ENCODE measurements at places on chromosomes 12 and 14.

- no peak for DNase-seq
These were observed 133.4 kb downstream of the SLC6A15 start for GRCh38 chr12:84779169-84779568.

DNA sequence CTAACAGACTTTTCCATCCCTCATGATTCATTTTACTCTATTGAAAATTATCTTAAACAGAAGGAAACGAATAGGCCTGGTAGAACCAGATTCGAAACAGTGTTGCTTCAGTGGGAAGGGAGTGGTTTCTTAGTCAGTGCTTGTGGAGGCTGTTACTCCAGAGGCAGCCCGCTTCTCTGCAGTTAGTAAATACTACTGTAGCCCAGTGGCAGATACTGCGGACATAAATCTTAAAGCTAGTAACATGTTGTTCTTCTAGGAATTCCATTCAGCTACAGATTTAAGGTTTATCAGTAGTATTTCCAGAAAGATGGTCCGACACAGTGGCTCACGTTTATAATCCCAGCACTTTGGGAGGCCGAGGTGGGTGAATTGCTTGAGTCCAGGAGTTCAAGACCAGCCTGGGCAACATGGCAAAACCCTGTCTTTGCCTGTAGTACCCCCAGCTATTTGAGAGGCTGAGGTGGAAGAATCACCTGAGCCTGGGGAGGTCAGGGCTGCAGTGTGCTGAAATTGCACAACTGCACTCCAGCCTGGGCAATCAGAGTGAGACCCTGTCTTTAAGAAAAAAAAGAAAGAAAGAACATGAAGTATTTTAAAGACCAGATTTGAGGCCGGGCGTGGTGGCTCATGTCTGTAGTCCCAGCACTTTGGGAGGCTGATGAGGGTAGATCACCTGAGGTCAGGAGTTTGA is 45.9 kb downstream of the DIP2B start:
- no peak for DNase-seq

GRCh38 chr14:104431351-104431928 is 148.1 kb upstream of the C14orf180 start:
- DNase-seq = no peak

- DNase-seq = no peak
These were observed 14.0 kb upstream of the PTGDR start for GRCh38 chr14:52253503-52253902.

DNA sequence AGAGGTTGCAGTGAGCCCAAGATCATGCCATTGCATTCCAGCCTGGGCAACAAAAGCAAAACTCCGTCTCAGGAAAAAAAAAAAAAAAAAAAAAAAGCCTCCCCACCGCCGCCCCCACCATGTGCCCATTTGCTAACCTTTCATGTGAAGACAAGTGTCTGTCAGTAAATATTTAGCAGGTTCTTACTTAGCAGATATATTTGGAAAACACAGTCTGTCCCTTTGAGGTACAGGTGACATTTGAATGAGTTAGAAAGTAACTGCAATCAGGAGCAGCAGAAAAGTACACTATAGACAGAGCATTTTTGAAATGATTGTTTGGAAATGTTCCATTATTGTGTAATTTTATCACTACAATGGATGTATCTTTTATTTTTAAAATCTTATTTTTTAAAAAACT is 119.7 kb downstream of the FGD4 start:
- no peak for DNase-seq

DNA sequence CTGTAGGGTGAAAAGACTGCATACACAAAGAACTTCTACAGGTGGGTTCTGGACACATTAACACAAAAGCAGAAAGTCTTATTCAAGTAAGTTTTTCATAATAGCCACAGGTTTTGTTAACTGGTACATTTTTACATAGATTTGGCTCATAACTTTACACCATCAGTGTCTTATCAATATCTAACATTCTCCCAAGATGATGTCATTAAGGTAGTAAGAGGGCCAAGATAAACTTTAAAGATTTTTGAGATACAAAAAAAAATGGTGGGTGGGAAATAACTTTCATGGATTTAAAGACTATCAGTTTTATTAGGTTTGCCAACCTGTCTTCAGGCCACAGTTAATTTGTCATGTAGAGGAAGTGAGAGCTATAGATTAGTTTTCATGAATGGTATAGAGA is 1.7 kb downstream of the SUPT16H start:
- DNase-seq = peak; percentile 17

- DNase-seq = no peak
These were observed 211.4 kb upstream of the ABCD2 start for GRCh38 chr12:39830852-39831520.

DNA sequence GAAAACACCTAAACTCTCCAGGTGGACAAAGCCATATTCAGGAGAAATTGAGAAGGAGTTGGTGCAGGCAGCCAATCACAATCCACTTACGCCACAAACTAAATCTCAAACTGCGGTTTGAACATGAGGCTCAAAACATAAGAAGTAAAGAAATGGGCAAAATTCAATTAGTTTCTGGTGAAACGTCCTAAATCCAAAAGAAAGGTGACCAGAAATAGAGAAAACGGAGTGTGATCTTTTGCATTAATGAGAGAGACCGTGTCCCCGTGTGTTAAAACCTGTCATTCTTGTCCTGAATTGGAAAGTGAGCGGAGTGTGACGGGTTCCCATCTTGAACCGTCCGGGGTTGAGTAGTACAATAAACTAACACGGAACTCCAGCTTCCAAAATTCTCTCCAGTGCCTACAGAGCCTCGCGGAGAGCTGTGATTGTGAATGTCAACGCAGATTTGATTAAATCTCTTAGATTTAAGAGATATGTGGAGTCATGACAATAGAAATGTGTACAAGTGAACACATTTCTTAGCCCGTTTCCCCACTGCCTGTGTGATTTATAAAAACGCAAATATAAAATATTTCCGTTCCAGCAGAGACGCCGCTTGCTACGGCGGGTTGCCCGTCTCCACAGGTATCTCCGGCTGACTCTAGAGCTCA is 595 bp upstream of the METAP2 start:
- peak; percentile 54 for DNase-seq

DNA sequence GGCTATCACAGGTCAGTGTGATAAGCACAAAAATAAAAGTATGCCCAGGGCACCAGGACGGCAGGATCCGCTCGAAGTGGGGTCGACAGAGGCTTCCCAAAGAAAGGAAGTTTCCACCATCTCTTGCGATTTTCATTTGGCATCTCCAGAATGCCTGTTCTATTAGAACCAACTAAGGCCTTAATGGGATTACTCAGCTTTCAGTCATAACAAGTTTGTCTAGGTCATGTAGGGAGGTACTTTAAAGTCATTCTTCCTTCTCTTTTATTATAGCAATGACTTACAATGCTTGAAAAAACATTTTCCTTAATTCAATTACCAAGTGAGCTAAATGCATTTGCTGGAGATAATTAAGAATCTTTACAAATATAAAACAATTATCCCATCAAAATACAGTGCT is 83.6 kb upstream of the DIO3 start:
- no peak for DNase-seq

- peak; percentile 4 for DNase-seq
These were observed 143.0 kb downstream of the TMTC1 start for GRCh38 chr12:29640589-29641345.

GRCh38 chr12:30286345-30286926 is 409.2 kb downstream of the IPO8 start:
- peak; percentile 4 for DNase-seq

- DNase-seq = no peak
These were observed 8.6 kb downstream of the LGR5 start for GRCh38 chr12:71448150-71448581.

DNA sequence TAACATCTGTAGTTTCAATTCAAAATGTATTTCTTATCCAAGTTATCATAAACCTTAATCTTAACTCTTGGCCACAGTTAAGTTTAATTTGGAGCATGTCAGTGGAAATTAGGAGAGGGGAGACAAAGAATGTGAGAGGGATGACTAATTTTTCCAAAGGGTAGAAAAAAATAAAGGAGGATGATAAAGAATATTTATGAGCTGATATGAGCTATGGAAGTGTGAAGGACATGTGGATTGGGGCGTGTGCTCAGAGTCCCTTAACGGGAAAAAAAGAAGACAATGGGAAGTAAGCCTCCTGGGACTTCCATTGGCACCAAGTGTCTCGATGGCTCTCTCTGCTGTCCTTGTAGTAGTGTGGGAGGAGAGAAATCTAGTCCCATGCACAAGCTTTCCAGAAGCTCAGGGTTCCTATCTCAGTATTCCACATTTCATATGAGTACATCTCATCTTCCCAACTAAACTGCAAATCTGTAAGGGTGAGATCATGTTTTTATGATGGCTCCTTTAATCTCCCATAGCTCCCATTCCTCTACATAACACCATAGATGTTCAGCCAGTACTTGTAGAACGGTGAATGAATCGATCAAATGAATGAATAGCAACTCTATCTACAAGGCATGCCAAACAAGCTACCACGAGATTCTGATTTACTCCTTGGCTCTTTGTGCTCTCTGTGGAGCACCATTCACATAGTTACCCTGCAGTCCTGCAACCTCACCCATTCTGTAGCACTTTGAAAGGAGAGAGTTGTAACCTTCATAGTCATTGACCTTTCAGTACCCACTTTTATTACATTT is 27.4 kb downstream of the BCL2L14 start:
- no peak for DNase-seq

DNA sequence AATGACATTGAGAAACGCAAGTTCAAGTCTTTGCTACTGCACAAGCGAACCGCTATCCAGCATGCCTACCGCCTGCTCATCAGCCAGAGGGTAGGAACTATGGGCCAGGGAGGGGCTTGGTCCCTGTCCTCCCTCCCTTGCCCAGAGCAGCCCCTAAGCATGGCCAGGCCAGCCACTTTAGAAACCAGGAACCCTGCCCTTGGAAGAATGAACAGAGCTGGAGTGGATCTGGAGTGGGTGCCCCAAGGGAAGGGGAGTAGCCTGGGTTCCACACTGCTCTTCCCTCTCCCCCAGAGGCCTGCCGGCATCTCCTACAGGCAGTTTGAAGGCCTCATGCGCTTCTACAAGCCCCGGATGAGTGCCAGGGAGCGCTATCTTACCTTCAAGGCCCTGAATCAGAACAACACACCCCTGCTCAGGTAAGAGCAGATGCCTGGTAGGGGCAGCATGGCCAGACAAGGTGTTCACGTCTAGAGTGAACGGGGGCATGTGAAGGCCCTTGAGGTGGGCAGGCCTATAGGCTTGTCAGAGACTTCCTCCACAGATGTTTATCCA is 55.8 kb downstream of the TPCN1 start:
- DNase-seq = no peak

GRCh38 chr14:101223127-101223526 is 319.6 kb upstream of the RTL1 start:
- DNase-seq = no peak

GRCh38 chr14:81849714-81850113 is 316.1 kb upstream of the SEL1L start:
- DNase-seq = no peak

GRCh38 chr14:75183225-75183624 is 6.8 kb upstream of the TMED10 start:
- no peak for DNase-seq

GRCh38 chr12:6981152-6982052 is 10.7 kb downstream of the EMG1 start:
- no peak for DNase-seq

GRCh38 chr12:70052931-70053497 is 190.2 kb upstream of the CNOT2 start:
- peak; percentile 68 for DNase-seq

DNA sequence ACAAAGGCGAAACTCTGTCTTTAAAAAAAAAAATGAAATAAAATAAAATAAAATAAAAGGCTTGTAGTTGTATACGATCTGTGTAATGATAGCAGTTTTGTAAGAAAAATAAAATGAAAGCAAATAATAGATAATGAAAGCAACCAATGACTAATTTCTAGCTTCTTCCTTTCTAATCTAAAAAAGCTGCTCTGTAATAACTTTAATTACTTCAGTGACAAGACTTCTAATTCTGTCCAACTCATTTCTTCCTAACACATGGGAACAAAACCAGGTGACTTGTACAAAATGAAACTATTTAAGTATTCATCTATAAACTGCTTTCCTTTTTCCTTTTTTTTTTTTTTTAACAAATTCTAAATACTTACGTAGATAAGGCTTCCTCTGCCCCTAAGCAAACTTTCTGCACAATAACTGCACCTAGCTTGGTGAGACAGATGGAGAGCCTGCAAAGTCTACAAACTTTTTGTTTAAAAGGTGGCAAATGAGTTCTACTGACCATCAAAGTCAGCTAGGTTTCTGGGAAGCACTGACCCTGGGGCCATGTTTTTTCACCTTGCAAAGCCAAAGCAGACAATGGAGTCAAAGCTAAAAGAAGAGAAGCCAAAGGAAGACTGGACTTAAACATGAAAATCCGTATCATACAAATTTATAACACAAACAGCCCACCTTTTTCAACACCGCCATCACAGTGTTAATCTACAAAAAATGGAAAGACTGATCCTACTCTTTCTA is 28.2 kb downstream of the DENND5B start:
- no peak for DNase-seq

GRCh38 chr14:50383618-50384225 is 13.0 kb downstream of the CDKL1 start:
- DNase-seq = no peak

DNA sequence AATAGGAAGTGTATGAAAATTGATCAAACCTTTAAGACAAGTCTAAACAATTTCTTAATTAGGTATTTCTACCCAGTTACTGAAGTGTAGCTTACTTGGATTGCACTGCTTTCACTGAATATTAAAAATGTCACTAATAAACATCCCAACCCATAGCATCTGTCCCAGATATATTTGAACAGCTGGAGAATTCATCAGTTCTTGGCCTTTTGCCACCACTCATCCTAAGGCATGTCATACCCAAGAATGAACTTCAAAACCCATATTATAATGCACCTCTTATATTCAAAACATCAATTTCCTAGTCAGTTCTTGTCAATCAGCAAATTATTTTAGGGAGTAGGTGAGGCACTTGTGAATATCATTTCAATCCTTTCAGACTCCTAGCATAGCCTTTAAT is 392.3 kb downstream of the PAWR start:
- DNase-seq = no peak

DNA sequence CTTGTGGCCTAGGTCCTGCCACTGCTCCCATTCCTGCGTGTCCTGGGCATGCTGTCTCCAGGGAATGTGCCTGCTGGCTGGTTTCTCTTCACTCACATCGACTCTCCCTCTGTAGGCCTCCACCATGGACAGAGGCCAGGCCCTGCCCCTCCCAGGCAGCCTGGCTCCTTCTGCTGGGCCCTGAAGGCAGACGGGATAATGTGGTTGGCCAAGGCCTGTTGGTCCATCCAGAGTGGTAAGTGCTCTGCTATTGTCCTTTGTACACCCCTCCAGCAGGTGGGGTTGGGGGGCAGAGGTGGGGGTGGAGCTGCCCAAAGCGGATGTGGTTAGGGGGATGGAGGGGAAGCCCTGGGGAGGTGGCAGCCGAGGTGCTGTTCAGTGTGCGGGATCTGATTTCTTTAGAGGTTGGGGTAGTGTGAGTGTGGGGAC is 9.5 kb upstream of the NR4A1 start:
- no peak for DNase-seq

Data from EL (cell line).